Fibroblast of skin of scalp (primary cell): ENCODE measurements at places on chromosomes 1 and 21.

- no peak for DNase-seq
These were observed 92.1 kb upstream of the ARTN start for GRCh38 chr1:43841321-43842174.

DNA sequence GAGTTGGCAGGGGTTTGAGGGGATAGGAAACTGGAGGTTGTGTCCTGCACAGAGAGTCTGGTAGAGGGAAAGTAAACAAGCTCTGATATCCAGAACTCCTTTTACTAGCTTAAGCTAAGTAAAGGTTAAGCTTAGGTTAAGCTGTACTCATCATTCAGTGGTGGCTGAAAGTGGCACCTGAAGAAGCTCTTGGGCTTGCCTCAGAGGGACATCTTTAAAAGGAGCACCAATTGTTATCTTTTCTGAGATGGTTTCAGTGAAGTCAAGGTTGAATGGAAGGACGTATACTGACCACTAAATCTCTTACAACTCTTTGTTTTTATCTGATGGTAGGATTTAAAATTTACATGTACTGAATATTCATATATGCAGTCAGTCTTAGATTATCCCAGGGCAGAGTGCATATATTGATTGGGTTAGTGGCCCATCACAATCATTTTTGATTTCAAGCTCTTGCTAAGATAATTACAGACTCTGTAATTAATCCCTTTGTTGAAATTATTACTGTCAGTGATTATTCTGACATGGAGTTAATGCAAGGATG lies 43.3 kb downstream of the S1PR1 start:
- DNase-seq = no peak

GRCh38 chr1:228259951-228260350 lies 52.1 kb downstream of the OBSCN start:
- no peak for DNase-seq

DNA sequence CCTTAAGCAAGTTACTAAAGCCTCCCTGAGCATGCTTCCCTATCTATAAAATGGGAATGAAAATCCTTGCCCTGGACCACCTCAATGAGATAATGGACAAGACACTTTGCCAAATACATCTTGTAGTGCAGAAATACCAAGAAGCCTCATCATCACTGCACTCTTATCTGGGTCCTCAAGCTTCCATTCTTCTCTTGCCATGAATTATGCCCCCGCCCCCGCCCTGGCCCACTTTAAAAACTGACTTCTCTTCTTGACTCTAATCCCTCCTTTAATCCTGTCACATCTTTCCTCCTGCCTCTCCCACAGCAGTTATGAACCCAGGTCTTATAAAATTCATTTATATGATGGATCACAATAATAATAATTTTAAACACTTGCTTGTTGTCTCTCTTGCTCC lies 14.8 kb downstream of the ARHGEF11 start:
- DNase-seq = no peak

GRCh38 chr1:21491488-21492355 lies 17.5 kb upstream of the ALPL start:
- peak; percentile 76 for DNase-seq

DNA sequence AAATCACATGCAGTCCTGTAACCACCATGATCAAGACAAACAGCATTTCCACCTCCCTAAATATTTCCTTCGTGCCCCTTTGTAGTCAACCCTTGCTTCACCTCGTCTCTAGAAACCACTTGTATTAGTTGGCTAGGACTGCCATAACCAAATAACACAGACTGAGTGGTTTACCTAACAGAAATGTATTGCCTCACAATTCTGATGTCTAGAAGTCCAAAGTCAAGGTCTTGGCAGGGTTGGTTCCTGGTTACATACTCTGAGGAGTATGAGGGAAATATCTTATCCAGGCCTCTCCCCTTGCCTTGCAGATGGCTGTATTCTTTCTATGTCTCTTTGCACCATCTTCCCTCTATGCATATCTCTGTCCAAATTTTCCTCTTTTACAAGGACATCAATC lies 23.3 kb upstream of the FRRS1 start:
- no peak for DNase-seq

- no peak for DNase-seq
These were observed 4.4 kb downstream of the S100A8 start for GRCh38 chr1:153386500-153386901.

GRCh38 chr21:15617964-15618363 lies 111.8 kb upstream of the USP25 start:
- DNase-seq = peak; percentile 93

DNA sequence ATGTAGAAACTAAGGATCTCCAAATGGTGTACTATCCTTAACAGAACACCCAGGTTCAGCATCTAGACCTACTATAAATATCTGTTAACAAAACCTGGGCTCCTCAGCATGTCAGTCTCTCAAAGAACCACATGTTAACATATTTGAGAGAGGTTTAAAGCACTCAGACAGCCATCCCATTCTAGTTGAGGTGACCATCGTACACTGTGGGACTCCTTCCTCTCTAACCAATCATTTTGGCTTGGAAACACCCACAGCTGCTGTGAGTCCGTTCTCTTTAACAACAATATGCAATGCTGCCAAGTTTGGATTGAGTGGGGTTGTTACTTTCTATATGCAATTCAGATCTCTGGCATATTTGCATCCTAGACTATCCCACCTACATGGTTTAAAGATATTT lies 105.8 kb downstream of the MRPL39 start:
- peak; percentile 23 for DNase-seq

GRCh38 chr1:20376171-20376570 lies 85.5 kb downstream of the VWA5B1 start:
- DNase-seq = no peak

DNA sequence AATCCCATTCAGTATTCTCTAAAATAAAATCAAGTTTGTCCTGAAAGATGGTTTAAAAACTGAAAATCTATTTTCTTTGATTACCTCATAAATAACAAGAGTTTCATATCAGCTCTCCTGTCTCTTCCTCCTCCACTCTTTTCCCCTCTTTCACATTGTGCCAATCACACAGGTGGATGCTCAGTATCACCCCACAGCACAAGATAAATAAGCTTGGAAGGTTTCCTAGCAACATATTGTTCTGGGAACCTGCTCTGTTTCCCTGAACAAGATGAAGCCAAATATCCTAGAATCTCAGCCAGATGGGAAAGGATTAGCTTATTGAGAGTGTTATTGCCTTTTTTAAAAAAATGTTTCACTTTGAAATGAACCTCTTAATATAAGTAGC lies 45.7 kb upstream of the CACYBP start:
- DNase-seq = no peak

DNA sequence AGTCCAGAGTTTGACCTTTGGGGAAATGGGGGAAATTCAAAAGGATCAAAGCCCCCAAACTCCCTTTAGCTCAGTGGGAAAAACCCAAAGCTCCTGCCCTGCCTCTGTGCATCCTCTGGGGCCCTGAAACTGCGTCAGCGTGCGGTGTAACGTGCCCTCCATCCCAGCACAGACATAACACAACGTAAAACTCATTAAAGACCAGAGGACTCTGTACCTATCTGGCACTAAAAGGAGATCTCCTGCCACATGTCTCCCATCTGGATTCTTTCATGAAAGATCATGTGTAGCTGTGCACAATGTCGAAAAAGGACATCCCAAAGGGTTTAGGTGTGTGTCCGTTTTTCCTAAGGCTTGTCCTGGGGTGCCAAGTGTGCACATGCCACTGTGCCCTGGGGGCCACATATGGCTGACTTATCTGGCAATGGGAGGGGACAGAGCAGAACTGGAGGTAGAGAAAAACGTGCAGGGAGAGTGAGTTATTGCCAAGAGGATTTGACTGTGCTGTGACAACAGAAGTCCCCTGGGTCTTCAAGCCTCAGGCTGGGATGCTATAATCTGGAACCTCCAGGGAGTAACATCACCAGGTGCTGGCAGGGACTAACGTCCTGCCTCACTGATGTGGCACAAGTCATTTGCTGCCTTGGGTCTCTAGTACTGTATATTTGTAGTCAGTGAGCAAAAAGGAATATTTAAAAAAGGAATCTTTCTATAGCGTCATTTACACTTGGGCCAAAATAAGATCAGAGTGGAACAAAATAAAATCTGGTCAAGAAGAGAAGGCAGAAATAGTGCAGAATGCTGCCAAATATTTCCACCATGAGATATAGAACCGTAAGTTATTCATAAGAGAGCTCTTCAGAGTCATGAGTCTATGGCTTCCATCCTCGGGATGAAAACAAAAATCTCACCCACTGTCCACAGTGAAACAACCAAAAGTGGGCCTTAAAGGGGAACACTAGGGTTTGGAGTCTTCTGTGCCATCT lies 52.3 kb downstream of the ITPKB start:
- DNase-seq = no peak

GRCh38 chr21:43331962-43332828 lies 94.7 kb downstream of the SIK1 start:
- peak; percentile 76 for DNase-seq

GRCh38 chr1:81600878-81601622 lies 199.7 kb upstream of the ADGRL2 start:
- DNase-seq = no peak

DNA sequence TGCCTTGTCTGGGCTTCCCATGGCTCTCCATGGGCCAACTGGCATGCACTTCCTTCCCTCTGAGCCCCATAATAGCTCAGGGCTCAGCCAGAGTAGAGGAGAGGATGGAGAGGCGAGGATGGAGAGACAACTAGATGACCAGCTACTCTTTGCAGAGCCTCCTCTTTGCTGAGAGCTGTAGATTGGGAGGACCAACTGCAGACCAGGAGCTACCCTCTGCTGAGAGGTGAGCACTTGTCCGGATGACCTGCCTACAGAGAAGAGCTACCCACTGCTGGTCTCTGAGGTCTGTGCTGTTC lies 58.0 kb upstream of the ETV3 start:
- no peak for DNase-seq

DNA sequence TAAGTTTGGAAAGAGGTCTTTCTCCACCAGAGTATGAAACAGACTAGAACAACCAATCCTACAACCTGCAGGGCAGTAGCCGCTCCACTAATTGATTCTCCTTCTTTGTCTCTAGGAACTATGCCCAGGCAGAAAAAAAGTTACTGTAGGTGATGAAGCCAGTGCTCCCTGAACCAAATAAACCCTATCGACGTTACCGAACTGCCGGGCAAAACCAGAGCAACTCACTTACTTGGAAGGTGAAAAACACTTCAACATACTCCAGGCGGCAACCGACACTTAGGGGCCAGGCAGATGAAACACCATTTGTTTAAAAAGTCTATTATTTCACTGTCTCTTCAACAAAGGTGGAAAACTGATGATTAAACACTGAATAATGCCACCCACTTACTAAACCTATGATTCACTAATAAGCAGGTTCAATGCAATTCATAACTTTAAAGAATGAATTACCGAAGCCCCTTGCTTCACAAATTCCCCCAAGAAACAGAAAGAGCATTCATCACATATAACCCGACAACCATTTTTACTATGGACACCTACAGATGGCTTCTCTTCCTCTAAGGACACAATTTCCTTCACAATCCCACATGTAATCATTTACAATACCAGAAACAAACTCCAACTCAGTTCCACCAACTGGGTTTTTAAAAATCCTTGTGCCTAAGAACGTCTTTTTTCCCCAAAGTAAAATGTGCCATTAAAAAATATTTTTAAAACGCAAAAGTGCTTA lies 1.6 kb downstream of the NRIP1 start:
- DNase-seq = peak; percentile 12

DNA sequence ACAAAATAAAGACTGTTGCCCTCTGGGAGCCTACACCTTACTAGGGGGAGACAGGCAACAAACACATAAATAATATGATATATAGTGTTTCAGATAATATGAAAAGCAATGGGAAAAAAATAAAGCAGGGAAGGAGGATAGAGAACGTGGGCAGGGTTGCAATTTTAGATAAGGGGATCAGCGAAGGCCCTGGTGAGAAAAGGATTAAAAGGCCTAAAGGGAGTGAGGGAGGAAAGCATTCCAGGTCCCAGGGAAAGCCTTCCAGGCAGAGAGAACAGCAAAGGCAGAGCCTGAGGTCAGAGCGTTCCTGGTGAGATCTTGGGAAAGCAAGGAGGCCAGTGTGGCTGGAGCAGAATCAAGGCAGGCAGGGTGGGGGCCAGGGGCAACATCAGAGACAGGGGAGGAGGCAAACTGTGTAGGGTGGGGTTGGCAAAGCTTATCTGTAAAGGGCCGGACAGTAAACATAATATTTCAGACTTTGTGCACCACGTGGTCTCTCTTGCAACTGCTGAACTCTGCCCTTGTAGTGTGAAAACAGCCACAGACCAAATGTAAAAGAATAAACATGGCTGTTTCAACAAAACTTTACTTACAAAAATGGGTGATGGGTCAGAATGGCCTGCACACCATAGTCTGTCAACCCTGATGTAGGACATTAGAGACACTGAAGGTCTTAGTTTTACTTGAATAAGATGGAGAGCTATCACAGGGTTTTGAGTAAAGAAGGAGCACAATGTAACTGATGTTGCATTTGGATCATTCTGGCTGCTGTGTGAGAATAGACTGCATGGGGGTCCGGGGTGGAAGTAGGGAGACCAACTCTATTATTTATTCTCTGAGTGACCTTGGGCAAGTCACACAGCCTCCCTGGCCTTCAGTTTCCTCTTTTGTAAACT lies 13.3 kb upstream of the CPT2 start:
- no peak for DNase-seq

GRCh38 chr1:54651608-54652007 lies 10.0 kb downstream of the MROH7 start:
- no peak for DNase-seq

DNA sequence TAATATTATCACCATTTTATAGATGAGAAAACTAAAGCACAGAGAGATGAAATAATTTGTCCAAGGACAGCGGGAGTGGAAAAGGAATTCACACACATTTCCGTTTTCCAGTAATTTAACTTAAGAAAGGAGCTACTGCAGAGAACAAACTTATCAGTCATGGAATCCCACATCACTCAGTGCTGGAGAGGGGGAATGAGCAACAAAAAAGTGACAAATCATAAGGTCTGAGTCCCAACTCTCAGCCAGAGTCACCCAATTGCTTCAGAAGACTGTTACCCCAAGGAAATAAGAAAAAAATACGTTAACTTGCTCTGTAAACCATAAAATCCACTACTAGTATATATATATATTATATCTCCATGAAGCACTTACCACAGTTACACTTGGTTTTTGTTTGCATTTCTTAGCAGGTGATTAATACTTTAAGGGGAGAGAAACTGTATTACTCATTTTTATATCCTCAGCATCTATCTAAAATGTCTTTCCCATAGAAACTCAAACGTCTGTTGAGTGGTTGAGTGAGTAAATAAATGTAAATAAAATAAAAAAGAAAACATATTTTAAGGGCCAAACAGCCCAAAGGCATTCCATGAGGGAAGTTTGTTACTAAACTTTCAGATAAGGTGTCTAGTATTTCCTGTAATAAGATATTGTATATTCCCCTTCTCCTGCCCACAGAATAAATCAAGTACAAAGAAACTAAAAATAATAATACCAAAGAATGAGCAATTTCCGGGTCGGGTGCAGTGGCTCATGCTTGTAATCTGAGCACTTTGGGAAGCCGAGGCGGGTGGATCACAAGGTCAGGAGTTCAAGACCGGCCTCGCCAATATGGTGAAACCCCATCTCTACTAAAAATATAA lies 76.8 kb downstream of the SLC45A1 start:
- DNase-seq = peak; percentile 65

DNA sequence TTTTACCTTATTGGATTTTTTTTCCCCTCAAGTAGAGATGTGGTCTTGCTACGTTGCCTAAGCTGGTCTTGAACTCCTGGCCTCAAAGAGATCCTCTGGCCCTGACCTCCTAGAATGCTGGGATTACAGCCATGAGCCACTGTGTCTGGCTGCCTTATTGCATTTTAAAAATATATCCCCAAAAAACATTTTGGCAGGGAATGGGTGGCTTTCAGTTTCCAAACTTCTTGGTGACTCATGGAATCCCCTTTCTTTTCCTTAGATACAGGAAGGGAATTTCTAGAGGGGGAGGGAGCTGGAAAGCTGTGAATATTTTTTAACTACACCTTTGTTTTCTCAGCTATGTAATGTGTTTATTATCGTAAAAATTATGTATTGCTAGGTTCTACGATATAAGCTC lies 73.3 kb downstream of the SNRPE start:
- no peak for DNase-seq
